Stimulated activated CD8-positive, alpha-beta memory T cell treated with anti-CD3 and anti-CD28 coated beads, Interleukin-2, amount 100 ng/mL, for 48 hours (primary cell): ENCODE measurements at places on chromosomes 1 and 21.

DNA sequence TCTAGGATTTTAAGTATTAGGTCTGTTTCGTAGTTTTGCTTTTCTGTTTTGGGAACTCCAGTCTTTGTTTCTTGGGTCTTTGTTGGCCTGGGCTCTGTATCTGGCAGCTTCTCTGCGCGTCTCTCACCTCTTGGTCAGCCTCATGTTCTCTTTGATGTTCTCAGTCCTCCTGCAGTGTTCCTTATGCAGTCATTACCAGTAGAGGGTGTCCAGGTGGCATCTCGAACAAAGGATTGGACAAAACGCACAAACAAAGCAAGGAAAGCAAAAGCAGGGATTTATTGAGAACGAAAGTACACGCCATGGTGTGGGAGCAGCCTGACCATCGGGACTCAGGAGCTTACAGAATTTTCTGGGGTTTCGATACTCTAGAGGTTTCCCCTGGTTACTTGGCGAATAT, 133.7 kb upstream of the COL6A1 start:
- DNase-seq: no peak

GRCh38 chr1:88983791-88984559, 8.5 kb downstream of the KYAT3 start:
- no peak for DNase-seq

GRCh38 chr1:31702836-31703404, 897 bp downstream of the COL16A1 start:
- DNase-seq: no peak

GRCh38 chr1:213110349-213111300, 59.6 kb downstream of the RPS6KC1 start:
- DNase-seq: no peak

DNA sequence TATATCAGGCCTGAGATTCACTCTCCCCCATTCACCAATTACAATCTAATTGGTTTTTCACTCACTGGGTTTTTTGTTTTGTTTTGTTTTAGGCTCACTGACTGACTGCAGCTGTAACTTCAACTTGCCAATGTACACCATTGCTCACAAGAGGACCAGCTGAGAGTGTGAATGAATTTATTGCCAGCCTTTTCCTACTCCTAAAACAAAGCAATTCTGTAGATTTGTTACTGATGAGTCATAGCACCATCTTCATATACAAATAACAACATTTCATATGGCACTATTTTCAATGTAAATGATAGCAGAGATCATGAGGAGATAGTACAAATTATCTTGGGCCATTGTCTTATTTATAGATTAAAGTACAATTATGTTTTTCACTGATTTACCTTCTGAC, 76.0 kb upstream of the DPYD start:
- DNase-seq: no peak

DNA sequence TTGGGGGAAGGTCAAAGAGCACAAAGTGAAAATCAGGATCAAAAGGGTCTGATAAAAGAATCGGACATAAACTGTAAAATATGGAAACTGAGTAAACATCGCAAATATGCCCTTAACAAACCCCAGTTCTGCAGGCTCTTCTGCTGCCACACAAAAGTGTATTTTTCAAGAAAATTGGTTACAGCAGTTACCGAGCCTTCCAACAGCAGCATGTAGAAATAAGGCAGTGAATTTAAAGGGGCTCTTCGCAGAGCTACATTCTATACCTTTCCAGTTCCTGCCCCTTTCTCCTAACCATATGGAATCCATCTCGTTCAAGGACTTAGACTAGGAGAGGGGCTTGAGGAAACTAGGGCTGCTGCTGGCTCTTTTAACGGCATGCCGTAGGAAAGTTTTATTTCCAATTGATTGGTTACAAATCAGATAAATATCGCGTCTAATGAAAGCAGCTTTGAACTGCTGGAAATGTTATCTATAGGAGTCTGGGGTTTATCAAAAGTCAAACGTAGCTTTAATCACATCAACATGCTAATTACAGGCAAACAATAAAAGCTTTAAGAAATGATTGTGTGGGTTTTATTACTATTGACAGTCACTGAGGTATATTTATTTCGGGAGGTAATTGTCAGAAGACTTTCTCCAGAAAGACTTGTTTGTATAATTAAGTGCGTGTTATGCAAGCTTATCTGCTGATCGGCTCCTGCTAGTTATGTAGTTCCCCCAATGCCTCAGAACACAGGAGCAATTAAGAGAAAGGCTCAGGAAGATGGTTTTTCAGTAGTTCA, 59.1 kb downstream of the GORAB start:
- DNase-seq: no peak

DNA sequence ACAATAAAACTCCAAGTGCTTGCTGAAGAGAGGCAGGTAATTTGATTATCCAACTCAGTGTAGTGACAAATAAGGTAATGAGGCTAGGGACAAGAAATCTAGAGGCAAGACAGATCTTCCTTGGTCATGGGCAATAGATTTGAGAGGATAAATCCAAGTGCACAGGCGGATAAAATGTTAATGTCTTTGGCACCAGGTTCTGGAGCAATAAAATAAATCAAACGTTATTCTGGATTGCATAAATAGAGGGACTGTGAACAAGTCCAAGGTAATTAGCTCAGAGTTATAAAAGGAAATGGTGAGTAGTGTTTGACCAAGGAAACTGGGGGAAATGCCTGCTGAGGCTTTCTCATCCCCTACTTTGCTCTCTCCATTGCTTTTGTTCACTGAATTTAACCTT, 329.3 kb upstream of the PROX1 start:
- DNase-seq: no peak

DNA sequence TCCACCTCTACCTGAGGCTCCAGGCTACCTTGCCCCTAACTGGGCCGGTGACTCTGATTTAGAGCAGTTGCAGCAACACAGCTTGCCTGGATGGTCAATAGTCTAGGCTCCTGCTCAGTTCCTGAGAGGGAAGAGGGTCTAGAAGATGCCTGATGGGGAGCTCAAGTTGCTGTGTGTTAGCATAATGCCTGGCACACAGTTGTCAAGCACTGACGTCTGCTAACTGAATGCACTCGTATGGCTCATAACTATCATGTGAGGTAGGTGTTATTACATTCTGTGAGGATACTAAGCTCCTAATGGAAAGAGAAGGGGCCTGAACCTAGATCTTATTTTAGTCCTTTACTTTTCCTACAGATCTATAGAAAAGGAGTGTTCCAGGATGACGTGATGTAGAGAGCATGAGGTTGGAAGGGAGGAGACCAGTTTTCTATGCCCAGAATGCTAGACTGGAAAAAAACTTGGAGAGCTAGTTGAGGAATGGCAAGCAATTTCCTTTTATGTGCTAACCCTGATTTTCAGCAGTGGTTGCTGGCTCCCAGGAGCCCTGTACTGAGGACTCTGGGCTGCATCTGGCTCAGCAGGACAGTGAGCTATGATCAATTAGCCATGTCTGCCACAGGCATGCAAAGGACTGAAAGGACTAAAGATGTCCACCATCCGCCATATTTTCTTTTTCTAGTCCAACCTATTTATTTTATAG, 30.0 kb downstream of the FAM78B start:
- DNase-seq: no peak

GRCh38 chr21:29148530-29148929, 18.1 kb downstream of the MAP3K7CL start:
- DNase-seq: no peak

GRCh38 chr21:41466024-41466820, 40.2 kb downstream of the MX1 start:
- DNase-seq: no peak

- no peak for DNase-seq
Measured at GRCh38 chr21:37395961-37396360, 29.4 kb downstream of the DYRK1A start.

- no peak for DNase-seq
Measured at GRCh38 chr1:78275906-78276685, 214.7 kb upstream of the PTGFR start.

DNA sequence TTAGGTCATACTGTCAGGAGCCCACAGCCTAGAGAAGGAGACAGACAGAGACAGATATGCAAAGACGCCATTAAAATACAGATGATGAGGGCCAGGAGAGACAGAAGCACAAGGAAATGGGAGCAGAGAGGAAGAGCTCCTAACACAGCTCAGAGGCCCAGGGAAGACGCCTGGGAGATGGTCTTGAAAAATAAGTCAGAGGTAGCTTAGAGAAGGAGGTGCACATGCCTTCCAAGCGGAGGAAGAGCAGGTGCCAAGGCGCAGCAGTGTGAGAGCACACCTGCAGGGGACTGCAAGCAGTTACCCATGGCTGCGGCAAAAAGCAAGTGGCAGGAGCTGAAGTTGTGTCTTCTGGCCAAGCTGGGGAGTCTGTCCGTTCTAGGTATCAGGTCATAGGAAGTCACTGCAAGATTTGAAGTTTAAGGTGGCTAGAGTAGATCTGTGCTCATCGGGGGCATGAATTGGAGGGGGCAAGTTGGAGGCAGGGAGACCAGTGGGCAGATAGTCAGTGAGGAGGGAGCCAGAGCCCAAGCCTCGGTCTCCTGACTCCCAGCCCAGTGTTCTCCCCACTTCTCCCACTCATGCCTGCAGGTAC, 1.3 kb upstream of the TRABD2B start:
- no peak for DNase-seq

GRCh38 chr1:38062361-38063288, 16.0 kb upstream of the POU3F1 start:
- no peak for DNase-seq

DNA sequence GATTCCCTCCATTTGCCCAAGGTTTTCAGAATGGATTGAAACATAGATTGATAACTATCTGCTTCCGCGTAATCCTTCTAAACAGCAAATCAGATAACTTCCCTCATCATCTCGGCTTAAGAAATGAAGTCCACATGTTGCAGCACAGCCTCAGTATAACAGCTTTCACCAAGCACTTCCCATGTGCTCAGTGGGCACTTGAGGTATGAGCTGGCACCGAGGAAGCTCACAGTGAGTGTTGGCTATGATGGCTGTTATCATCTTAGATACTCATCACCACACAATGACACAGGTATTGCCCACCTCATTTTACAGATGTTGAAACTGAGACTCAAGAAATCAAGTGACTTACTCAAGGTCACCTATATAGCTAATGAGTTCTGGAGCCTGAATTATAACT, 43.2 kb downstream of the RCSD1 start:
- DNase-seq: no peak

DNA sequence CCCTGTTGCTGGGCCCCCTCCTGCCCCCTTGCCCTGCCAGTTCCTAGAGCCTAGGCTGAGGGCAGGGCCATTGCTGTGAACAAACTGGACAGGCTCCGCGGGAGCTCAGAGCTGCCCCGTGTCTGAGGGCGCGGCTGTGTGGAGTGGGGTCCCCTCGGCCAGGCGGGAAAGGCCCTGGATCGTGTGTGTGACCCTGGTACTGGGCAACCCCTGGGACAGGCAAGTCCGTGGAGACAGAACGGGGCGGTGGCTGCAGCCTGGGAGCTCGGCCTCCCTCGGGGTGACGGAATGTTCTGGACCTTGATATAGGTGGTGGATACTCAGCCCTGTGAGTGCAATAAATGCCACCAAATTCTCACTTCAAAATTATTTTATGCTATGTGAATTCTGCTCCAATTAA, 27.7 kb upstream of the C1orf159 start:
- DNase-seq: no peak

- no peak for DNase-seq
Measured at GRCh38 chr1:181849071-181849470, 212.4 kb downstream of the ZNF648 start.

GRCh38 chr21:46213620-46214286, 14.8 kb downstream of the LSS start:
- no peak for DNase-seq

DNA sequence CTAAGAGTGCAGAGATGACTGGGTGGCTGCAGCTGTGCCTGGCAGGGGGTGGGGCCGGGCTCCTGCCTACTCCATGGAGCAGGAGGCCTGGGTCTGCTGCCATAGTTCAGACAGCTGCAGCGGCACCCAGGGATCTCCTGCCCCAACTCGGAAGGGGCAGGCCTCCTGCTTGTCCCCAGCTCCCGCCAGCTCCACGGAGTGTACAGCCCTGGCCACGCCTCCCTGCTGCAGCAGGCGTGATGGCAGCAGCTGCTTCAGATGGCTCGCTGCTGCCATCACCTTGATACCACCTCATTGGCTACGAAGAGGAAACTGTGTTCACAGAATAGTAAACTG, 35.9 kb downstream of the ACTL8 start:
- no peak for DNase-seq

- no peak for DNase-seq
Measured at GRCh38 chr1:60877376-60877775, 205.0 kb upstream of the NFIA start.

- DNase-seq: no peak
Measured at GRCh38 chr21:29334717-29335428, 36.2 kb downstream of the BACH1 start.

- DNase-seq: no peak
Measured at GRCh38 chr1:27951396-27951795, 8.4 kb upstream of the XKR8 start.

DNA sequence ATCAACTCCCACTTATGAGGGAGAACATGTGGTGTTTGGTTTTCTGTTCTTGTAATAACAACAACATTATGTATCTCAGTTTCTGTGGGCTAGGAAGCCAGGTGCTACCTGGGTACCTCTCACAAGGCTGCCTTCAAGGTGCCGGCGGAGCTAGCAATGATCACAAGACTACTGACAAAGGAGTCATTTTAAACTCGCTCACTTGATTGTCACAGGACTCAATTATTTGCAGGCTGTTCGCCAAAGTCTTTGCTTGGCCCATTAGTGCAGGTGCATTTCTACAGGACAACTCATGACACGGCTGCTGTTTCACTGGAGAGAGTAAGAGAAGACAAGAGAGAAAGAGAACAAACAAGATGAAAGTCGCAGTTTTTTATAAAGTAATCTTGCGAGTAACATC, 1237.4 kb upstream of the TMPRSS15 start:
- no peak for DNase-seq
